ENCODE measurements at places on chromosomes 2 and 18. TPM values are rescaled to one million over a fixed set of nuclear protein-coding genes. Genes with fewer than 3 reads are reported as not detected.

IL1RL1 gene
- total RNA-seq = 108 TPM

MYCN gene
- 0.32 TPM for total RNA-seq

SLC4A5 gene
- total RNA-seq = 0.48 TPM

ANKRD53 gene
- total RNA-seq = 1.3 TPM

CXCR4 gene
- 2.6 TPM for total RNA-seq
